ENCODE measurements at places on chromosomes 5 and 9.
A peak's percentile ranks its signal among the peaks of the same experiment; 100 is the strongest.

DNA sequence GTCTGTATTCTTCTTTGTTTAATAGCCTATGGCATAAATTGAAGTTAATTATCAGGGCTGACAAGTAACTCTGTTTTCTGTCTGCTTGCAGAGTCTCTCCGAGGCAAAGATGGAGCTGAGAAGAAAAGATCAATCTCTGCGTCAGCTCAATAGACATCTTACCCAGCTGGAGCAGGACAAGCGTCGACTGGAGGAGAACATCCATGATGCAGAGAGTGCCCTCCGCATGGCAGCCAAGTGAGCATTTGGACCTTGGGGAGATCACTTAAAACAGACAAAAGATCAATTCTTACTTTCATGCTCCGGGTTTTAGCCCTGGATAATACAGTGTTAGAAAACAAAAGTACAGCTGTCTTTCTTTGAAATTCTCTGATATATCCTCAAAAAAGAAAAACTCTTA is 293.8 kb downstream of the CCDC171 start:
- DNase-seq: no peak

DNA sequence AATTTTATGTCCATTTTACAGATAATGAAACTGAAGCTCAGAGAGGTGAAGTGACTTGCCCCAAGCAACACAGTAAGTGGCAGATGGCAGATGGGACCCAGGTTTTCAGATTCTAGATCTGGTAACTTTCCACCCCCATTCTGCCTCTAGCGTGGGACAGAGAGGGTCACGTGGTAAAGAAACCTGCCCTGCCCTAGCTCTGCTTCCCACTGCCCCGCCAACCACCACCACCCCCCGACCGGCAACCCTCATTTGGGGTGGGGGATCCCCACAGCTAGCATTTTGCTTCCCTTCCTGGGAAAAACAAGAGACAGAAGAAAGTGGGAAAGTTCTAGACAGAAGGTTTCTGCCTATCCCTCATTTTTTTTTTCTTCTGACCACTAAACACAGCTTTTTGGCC is 172.5 kb downstream of the ACTL7B start:
- peak; percentile 19 for DNase-seq

- no peak for DNase-seq
Observed at GRCh38 chr5:135642934-135643333, 64.1 kb upstream of the CXCL14 start.

DNA sequence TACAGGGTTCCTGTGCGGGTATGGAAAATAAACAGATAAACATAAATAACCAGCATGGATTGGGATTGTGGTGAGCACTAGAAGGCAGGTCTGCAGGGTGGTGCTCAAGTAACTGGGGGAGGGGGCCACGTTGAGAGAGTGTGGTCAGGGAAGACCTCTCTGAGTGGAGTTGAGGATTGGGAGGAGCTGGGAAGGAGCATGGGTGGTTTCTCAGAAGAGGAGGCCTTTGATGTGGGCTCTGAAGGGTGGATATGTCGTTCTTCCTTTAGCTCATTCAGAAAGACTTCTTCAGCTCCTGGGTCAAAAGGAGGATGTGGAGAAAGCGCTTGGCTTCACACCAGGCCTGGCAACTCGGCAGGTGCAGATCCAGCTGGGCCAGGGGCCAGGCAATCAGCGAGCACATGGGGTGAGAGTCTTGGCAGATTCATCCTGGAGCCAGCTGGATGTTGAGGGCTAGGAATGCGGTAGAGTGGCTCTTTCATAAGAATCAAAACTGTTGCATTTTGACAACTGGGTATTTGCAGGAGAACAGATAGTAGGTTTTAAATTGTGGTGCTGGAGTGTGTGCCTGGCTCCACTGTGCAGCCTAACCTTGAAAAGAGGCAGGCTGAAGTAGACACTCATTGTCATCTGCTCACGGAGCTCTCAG is 71.7 kb downstream of the PCSK5 start:
- no peak for DNase-seq

DNA sequence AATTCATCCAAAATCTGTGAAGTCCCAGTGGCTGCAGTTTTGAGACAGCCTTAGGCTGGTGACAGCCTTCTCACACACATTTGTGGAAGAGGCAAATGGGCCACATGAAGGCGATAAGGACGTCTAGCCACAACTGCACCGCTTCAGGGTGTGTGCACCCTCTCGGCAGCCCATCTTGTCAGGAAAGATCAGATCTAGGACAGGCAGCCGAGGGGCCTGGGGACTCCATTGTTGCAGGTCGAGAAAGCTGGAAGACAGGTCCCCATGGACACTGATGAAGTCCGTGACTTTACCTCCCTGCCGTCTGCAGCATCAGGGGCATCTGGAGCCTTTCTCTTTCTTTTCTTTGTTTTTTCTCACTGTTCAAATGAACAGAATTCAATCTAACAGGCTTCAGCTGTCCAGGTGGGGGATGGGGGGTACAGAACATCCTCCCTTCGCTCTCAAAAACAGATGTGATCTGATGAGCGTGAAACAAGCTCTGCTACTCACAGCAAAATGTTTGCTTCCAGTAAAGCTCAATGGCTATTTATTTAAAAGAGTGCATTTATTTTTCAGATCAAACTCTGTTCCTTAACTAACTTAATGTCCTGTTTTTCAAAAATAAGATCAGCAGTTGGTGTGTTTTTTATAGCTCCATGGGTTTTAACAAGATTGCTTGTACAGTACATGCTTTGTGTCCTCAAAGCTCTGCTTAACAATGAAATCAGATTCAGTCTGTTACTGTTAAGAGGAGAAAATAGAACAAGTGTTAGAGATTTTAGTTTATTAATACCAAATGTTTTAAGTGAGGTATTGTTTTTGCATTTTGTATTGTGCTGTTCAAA is 111.8 kb upstream of the OTULINL start:
- DNase-seq: no peak

DNA sequence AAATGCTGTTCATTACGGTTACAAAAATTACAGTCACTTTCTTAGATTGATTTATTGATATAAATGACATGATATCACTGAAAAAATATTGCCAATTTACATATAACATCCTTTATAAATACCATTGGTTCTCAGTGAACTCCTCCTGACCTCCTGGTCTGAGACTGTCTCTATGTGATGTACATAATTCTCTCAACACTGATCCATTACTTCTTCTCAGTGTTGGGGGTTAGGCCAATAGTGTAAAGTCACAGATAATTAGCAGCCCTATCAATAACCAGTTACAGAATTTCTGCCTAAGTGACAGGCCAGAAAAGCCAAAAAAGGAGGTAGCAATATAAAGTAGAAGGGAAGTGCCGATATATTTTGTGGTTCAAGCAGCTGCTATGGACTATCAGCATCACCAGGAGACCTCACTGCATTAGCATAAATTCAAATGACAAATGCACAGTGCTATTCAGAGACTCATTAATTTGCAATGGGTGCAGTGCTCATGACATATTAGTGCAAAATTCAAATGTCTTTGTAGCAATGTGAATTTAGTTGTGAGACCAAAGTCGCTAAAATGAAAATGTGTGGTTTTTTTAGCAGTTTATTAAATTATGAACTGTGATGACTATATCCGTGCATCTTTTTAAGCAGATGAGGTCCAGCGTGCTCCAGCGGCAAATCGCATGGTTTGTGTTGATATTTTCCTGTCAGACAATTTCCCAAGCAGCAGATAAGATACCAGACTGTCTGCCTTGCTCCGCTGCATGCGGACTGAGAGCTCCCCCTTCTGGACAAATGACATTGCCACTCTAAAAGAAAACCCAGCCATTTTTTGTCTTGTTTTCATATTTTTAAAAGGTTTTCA is 144.6 kb downstream of the CETN3 start:
- peak; percentile 64 for DNase-seq

DNA sequence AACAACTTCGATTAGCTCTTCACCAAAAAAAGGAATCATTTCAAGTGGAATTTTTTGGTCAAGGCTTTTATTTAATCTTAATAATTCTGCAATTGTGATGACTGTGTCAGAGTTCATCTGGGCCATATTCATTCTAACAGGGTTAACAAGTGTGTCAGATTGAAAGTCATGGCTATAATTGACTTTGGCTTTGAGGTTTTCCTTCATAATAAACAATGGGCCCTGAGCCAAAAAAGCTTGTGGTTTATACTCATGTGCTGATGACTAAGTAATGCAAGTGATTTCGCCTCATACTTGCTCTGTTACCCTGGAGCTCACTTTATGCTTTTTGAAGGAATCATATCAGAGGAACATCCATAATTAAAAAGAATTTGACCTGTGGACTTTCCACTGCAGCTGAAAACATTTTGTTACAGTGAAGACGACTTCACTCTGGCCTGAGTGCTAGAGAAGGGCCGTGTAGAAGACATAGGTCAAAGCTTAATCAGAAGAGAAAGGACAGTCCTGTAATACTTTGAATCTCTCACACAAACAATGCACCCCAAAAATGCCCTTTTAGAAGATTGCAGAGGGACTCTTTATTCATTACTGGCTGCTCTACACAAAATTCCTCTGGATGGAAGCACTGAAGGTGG is 101.7 kb downstream of the GDNF start:
- DNase-seq: no peak

DNA sequence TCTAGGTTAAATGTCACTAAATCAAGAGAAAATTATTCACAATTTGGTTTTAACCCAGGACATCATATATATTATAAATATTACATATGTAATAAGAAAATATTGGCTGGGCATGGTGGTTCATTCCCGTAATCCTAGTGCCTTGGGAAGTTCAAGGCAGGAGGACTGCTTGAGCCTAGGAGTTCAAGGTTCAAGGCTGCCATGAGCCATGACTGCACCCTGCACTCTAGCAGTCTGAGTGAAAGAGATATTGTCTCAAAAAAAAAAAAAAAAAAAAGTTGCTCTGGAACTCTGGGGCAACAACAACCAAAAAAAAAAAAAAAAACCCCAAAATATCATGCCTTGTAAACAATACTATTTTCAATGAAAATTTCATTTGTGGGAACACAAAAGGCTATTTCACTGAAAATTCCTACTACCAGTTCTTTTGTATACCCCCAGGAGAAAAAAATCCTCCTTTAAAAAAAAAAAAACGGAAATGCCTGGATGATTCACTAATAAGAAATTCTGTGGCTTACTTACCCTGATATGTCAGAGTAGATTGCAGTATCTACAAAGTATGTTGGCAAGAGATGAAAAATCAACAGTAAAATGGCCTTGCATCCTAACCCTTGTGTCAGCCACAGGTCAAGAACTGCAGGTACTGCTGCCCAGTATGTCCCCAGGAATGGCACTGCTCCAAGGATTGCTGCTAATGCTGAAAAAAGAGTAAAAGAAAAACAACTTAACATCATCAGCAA is 22.6 kb upstream of the CTNNAL1 start:
- no peak for DNase-seq

DNA sequence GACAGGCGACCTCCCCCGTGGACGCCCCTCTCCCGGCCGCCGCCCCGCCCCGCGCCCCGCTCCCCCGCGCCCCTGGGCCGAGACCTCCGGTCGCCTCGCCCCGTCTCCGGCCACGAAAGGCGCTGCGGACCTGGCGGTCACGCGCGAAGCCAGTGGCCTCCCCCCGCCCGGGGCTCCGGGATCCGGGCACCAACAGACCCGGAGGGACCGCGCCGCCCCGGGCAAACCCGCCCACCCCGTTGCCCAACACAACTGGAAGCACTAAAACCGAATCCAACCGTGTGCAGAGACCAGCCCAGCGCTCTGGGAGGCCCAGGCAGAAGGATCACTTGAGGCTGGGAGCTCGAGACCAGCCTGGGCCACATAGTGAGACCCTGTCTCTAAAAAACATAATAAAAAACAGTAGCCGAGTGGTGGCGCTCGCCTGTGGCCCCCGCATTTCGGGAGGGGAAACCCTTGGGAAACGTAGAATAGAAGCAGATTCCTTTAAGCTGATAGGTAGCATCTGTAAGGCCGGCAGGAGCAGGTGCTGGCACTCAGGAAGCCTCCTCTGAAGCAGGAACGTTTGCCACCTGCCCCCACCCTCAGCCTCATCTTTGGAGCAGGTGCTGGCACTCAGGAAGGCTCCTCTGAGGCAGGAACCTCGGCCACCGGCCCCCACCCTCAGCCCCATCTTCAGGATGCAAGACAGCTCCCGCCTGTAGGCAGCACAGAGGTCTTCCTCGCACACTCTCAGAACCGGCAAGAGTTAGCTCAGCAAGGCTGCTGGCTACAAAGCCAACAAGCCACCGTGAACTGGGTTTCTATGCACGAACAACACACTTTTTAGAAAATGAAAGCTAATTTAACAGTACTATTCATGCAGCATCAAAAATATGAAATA is 4.6 kb upstream of the SLC9A3 start:
- DNase-seq: no peak

- no peak for DNase-seq
Observed at GRCh38 chr5:109908366-109908765, 218.6 kb downstream of the MAN2A1 start.

- no peak for DNase-seq
Observed at GRCh38 chr5:123283499-123283898, 139.7 kb downstream of the CEP120 start.

GRCh38 chr9:122134822-122135528 is 24.6 kb downstream of the NDUFA8 start:
- DNase-seq: no peak

- no peak for DNase-seq
Observed at GRCh38 chr5:146947181-146947941, 68.8 kb upstream of the PPP2R2B start.

DNA sequence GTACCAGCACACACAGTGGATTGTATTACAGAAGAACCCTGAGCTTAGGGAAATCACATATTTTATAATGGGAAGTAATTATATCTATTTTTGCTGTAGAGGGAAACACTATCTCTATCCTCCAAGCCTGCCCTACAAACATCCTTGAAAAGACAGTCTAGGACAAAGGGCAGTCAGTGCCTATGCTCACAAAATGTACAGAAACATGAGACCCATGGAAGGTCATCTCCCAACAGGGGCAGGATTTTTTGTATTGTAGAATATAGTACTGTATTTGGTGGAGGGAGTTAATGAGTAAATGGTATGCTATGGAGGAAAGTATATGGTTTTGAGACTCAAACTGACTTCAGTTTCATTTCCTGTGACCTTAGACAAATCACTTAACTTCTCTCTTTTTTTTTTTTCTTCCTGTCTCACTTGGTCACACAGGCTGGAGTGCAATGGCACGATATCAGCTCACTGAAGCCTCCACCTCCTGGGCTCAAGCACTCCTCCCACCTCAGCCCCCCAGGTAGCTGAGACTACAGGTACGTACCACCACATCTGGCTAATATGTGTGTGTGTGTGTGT is 5.8 kb upstream of the RAB14 start:
- no peak for DNase-seq

DNA sequence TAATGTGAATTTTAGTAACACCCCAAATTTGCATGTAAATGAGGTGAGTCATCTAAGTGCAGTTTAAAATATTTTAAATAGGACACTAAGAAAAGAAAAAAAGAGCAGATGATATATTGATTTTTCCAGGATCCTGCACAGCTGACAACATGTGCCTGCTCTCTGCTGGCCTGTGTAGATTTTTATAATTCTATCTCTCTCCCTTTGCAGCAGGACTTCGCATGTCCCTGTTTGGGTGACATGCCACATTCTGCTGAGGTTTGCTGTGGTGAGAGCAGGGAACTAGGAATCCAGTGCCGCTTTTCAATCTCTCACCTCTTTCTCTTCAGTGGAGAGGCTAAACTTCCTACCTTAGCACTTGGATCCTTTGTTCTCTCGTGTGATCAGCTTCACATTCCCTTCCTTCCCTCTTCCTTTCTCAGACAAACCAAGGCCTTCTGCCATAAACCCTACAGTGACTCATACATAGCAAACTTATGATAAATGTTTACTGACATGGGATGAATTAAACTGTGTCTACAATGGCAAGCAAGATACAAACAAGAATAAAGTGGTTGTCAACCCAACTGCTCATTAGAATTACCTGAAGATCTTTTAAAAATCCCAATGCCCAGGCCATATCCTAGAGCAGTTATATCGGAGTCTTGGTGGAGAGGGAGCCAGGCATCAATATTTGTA is 198.8 kb upstream of the EFNA5 start:
- DNase-seq: no peak

Measured in ecto neural progenitor cell (in vitro differentiated cells).